ENCODE measurements at places on chromosomes 1 and 21.

DNA sequence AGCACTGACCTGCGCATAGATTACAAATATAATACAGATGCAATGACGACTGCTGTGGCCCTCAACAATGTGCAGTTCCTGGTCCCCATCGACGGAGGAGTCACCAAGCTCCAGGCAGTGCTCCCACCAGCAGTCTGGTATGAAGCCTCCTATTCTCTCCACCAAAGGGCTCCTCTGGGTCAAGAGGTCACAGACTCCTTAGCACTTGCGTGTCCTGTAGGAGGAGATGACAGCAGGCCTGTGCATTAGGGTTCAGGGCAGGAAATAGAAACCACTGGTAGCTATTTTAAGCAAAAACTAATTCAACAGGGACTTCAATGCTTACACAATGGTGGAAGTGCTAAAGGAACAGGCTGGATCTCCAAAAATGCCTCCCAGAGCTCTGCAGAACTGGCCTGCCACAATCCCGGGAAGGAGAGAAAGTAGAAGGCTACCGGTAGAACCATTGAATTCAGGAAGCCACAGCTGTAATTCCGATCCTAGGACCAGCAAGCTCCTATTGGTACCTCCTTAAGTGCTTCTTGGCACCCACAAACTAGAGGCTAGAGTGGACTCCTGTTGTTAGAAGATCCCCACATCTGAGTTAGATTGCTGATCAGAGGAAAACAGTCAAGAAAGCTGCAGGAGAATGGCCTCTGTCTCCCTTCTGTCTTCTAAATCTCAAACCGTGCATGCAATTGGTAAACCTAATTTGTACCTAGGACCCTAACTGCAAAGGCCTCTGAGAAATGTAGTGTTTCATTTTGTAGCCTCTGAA, 12.7 kb upstream of the DYNLT5 start:
- no peak for DNase-seq

GRCh38 chr1:91427741-91428140, 23.1 kb upstream of the HFM1 start:
- DNase-seq = no peak

GRCh38 chr1:118254491-118255425, 69.7 kb upstream of the SPAG17 start:
- no peak for DNase-seq

DNA sequence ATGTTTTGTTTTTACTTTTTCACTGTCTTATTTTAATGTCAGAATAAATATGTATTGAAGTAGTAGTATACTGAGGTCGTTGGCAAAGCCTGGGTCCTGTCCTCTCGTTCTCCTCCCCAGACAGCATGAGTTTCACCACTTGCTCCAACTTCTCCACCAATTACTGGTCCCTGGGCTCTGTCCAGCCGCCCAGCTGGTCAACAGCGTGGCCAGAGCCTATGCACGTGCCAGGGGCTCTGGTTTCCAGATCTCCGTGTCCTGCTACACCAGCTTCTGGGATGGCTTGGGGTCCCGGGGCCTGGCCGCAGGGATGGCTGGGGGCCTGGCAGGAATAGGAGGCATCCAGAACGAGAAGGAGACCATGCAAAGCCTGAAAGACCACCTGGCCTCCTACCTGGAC, 19.3 kb downstream of the PTPN14 start:
- DNase-seq = no peak

- DNase-seq = no peak
Observed at GRCh38 chr1:181064011-181064623, 24.4 kb upstream of the IER5 start.

GRCh38 chr1:76109404-76109803, 34.9 kb downstream of the ST6GALNAC3 start:
- DNase-seq = no peak

- no peak for DNase-seq
Observed at GRCh38 chr1:157270705-157271274, 132.6 kb upstream of the ETV3 start.

GRCh38 chr1:150808121-150808520, at the start of gene CTSK:
TSS of gene CTSK (minus strand) at chr1:150808260. CDS start at chr1:150806805, 1,455 bp downstream.
- no peak for DNase-seq

DNA sequence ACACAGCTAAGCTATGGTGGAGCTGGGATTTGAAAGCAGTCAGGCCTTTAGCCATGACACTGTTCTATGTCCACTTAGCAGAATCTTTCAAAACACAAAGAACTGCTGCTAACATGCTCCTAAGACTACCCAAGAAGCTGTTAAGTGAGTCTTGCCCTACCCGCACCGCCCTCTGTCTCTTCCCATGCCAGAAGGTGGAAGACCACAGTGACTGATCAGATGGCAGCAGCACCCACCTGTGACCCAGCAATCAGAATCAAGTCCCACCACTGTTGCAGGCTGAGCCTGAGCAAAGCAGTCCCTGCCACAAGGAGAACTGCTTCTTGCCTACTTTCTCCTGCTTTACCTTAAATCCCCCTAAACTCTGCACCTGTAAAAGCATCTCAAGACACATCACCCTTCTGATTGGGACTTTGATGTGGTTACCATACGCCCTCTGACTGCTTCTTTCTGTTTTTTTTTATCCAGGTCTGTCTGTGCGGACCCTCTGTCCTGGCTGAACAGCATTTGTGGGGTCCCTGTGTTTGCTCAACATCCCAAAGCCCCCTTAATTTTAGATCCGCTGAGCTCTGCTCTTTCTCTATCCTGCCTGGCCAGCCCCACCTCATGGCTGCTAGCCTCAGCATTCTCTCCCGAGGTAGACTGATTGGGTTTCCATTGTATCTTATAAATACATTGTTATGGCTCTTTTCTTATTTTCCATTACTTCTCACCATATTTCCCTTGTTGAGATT, 16.0 kb downstream of the IRF2BP2 start:
- no peak for DNase-seq

DNA sequence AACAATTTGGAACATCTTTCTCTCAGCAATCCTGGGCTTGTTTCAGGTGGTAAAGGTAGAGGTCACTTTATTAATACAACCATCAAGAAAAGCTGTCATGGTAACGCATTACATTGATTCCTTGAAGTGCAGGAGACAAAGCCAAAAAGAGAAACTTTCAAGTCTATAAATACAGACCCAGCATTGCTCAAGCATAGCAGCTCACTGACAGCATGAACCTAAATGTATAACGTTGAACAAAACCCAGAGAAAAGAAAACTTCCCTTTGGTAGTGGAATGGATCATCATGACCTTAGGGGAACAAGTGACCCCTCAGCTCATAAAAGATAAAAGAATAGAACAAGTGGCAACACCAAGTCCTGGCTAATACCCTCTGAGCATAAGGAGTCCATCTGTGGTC, 332.2 kb downstream of the NTNG1 start:
- no peak for DNase-seq

GRCh38 chr21:24824209-24824608, 783.1 kb downstream of the MRPL39 start:
- no peak for DNase-seq

- no peak for DNase-seq
Observed at GRCh38 chr1:229046251-229046853, 224.6 kb upstream of the RAB4A start.

DNA sequence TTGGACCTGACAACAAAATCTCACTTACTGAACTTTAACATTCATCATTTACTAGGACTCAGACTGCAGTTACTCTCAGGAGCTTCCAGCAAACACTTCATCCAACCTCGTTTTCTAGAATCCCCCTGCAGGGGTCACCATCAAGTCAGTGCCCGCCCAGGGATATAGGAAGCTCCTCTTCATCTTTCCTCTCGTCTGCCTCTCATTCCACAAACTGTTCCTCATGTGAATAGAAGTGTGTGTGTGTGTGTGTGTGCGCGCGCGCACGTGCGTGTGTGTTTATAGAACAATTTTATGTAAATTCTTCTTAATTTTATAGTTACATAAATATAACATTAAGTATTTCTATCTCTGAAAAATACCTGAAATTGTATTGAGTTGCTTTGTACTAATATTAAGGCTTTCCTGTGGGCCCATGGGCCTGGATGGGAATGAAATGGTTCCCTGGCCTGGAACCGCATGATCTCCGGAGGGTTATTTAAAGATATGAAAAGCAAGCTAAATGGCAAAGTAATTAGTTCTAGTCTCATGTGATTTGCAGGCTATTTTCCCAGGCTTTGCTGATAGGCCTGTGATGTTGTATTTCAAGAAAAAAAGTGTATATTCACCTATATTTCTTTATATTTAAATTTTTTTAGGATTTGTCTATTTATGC, 21.7 kb upstream of the ABCD3 start:
- DNase-seq = no peak

DNA sequence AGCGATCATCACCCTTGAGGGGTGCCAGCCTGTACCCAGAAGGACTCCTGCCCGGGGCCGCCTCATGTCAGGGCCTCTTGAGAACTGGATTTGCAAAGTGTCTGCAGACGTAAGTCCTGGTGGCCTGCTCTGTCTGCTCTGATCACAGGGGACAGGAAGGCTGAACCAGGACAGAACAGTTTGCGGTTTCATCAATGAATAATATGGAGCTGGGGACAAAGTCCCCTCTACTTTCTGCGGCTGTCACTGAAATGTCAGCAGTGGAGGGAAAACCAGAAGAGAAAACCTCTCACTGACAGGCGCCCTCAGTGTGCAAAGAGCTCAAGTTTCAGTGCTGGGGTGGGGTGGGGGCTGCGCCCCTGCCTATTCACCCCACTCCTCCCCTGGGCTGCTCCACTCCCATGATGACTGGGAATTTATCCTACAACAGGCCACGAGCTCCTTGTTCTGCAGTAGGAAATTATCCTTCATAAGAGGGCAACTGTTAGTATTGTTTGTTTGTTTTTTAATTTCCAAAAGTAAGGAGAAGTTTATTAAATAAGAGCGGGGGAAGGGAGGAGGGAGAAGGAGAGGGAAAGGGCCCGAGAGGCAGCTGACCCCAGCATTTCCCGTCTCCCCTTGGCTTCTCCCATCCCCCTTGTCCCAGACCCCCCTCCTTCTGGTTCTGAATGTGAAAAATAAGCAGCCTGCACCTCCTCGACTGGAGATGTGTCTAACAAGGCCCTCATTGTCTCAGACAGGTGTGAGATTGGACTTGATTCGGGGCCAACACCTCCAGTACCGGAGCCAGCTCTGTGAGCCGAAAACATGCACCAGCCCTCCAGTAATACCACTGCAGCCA, 149.2 kb downstream of the CLIC6 start:
- no peak for DNase-seq

DNA sequence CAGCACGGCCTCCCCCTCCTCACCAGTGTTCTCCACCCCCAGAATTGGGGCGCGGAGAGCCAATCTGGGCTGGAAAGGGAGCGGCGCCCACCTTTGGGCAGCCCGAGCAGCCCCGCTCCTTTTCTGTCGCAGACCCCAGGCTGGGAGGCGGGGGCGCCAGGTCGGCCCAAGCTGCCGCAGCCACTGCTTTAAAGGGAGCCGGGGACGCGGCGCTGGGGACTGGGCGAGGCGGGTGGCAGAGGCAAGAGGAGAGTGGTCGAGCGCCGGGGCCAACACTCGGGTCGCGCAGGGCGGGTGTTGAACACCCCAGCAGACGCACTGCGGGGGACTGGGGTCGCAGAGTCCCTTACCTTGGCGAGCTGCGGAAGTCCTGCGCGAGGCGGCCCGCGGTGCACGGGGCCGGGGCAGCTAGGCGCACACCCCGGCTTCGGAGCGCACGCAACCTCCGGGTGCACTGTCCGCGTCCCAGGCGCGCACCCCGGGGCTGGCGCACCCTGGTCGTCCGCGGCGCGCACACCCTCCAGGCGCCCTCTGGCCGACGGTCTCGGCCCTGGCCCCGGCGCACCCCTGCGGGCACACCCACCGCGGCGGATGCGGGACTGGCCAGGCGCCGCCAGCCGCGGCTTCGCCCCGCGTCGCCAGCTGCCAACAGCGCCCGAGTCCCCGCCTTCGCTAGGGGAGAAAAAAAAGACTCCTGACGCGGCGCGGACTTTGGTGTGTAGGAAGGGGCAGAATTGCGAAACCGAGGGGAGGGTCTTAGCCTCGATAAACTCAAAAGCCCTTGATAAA, at the start of gene KANK4:
KANK4 (minus strand) TSS at position 679 of the 789 bp plus-strand sequence. CDS start 37,870 bp downstream, outside the sequence.
- no peak for DNase-seq

- no peak for DNase-seq
Observed at GRCh38 chr1:3940081-3940753, 40.1 kb upstream of the C1orf174 start.

DNA sequence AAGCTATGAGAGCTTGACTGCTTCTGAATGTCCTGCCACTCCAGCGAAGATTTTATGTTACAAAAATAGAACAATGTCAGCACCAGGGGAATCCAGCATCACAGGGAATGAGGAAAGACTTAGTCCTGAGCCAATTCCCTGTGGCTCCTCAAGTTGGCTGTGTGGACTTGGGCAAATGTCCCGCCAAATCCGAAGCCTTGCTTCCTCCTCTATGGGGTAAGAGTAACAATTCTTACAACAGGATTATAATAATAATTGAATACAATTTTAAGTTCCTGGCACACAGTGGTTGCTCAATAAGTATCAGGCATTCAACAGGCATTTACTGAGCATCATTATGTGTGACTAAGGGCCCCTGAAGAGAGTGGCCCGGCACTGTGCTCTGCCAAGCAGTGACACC, 44.4 kb downstream of the STPG1 start:
- DNase-seq = no peak

DNA sequence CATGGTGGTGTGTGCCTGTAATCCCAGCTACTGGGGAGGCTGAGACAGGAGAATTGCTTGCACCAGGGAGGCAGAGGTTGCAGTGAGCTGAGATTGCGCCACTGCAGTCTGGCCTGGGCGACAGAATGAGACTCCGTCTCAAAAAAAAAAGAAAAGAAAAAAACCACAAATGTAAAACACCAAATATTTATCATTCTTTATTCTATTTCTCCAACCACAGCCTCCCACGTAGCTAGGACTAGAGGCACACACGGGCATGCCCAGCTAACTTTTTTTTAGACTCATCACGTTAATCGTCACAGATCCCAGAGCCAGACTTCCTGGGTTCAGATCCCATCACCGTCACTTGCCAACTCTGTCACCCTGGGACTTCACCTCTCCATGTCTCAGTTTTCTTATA, 13.5 kb downstream of the DNAJC16 start:
- no peak for DNase-seq

DNA sequence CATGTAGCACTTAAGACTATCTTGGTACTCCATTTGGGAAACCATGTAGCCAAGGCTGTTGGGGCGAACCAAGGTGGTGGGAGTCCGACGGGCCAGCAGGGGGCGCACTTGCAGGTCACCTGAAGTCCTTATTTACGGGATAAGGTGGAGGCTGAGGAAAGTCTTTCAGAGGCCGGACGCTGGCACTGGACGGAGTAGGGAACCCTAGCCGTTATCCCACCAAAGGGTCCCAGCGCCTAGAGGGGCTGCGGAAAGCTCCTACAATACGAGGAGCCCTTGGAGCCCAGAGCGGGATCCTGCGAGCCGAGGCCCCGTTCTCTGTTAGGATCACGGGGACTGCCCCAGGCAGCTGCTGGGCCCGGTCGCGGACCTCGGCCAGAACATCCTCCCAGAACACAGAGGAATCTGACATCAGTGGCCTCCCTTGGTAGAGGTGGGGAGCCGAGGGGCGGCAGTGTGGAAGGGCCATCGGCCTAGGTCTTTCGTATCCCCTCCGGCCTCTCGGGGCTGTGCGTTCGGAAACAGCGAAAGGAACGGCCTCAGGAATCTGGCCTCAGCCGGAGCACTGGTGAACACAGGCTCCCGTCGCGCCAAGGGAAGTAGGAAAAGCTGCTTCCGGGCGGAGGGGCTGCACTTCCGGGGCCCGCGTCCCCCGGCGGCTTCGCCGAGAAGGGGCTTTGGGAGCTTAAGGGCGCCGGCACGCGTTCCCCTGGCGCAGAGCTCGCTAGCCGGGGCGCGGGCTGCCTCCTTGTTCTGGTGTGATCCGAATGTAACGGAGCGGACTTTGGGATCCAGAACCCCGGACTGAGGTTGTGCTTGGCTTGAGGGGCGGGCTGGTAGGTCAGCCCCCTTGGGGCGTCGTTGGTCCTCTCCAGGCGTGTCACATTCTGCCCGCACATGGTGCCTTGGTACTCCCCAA, 29.9 kb upstream of the RPTN start:
- peak; percentile 53 for DNase-seq

GRCh38 chr1:31374511-31375196, 1.8 kb upstream of the FABP3 start:
- no peak for DNase-seq
